ENCODE measurements at places on chromosomes 11 and 22.

GRCh38 chr11:63564056-63564774 is 1.0 kb upstream of the PLAAT2 start:
- DNase-seq = peak; percentile 23

- peak; percentile 2 for DNase-seq
Observed at GRCh38 chr11:94183886-94184264, 55.2 kb downstream of the PANX1 start.

GRCh38 chr11:20612416-20612815 is 13.0 kb downstream of the SLC6A5 start:
- no peak for DNase-seq

DNA sequence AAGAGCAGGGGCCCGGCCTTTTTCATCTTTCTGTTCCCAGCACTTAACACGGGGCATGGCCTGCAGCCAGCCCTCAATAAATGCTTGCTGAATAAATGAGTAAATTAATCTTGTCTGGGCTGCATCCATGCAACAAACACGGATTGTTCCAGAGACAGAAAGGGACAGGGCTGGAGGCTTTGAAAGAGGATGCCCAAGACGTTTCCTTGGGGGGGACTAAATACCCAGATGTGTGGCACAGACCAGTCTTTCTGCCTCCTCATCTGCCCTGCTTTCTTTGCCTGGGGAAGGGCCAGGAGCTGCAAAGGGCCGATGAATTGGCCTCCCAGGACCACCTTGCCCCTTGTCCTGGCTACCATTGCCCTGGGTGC is 40.4 kb downstream of the SHISAL1 start:
- DNase-seq = no peak

DNA sequence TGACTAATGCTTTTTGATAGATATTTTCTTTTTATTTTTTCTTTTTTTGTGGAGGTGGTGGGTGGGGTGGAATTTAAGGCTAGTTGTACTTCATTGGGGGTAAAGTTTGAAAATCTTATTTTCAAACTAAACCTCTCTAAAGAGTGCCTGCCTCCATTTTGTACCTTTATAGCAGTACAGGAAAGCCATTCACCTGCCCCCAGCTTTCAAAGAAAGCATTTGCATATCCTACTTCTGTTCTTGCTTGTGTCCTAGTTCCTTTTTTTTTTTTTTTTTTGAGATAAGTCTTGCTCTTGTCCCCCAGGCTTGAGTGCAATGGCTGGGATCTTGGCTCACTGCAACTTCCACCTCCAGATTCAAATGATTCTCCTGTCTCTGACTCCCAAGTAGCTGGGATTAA is 766.2 kb upstream of the LRRC4C start:
- no peak for DNase-seq

GRCh38 chr11:93560199-93560932 is 17.2 kb upstream of the SMCO4 start:
- DNase-seq = no peak

GRCh38 chr22:39524089-39524752 is 3.9 kb downstream of the ATF4 start:
- no peak for DNase-seq

- DNase-seq = no peak
Observed at GRCh38 chr22:38267086-38267485, 5.7 kb downstream of the TMEM184B start.

DNA sequence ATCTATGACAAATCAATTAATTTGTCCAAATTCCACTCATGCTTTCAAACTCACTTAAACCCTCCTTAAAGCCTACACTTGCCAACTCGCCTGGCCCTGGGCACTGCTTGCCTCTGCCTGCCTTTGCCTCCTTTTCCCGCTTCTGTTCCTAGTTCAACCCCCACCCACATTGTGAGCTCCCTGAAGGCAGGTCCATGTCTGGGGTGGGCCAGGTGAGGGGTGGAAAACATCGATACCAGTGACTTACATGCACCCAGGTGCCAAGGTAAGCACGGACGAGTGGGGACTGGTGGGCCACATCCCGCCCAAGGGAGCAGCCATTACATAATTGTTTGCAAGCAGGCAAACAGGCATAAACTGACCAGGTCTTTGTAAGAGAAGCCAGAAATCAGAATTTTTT is 146.2 kb downstream of the ST3GAL4 start:
- DNase-seq = no peak

DNA sequence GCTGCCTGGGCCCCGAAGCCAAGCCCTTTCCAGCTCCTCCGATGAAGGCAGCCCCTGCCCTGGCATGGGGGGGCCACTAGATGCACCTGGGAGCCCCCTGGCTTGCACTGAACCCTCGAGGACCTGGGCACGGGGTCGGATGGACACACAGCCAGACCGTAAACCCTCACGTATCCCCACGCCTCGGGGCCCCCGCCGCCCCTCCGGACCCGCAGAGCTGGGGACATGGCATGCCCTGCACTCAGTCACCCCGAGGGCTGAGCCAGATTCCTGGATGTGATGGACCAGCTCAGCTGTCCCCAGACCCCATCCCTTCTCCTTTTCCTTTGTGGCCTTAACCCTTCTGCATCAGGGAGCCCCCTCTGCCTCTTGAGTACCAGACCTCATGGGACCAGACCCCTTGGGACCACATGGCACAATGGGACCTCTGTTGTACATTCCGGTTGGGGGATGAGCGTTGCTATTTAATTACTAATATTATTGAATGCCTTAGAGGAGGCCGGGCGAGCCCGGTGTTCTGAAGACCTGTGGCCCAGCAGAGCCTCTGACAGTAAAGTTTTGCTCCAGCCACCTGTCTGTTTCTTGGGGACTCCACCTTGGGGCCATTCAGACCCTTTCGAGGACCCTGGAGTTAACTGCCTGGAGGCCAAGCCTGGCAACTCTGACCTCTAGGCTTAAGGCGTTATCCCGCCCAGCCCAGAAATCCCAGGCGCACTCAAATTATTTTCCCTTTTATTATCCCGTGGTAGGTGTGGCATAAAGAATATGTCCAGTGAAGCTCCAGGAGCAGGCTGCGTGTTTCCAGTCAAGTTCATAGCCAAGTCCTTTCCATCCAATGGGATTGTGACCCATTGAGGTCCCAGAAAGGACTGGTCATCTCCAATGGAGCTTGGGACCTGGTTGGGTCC is 3.0 kb downstream of the RASL10A start:
- DNase-seq = no peak

DNA sequence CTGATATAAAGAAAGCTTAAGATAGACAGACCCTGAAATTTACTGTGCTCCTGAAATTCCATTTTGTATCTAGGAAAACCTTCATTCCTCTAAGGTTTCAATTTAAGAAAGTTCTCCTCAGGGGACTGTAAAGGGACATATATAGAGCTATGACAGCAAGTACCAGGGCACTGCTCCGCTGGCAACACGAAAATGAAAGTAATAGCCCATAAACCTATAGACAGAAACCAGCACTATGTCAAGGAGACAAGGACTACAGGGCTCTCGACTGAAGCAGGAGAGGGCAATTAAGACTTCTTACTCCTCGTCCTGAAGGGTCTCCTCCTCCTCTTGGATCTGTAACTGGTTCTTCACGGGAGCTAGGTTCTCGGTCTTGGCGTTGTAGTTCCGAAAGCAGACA is 6.9 kb downstream of the FEZ1 start:
- DNase-seq = no peak

- no peak for DNase-seq
Observed at GRCh38 chr11:123684601-123685000, 30.2 kb upstream of the SCN3B start.

DNA sequence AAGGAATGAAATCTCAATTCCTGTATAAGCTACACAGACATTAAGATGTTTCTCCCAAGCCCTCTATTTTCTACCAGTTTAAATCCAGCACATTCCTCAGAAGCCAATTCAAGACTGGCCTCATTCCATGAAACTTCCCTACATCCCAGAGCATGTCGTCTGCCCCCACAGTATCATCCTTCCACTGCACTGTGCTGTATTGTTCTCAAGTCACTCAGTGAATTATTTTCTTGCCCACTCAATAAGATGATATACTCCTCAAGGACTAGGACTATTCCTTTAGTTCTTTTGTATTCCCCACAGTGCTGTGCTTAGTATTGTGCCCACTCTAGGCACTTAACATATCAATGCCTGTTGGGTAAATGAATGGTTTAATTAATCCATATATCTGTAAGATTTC is 203.1 kb upstream of the BLID start:
- DNase-seq = no peak

GRCh38 chr11:96098511-96099241 is 174.8 kb upstream of the MTMR2 start:
- DNase-seq = no peak

DNA sequence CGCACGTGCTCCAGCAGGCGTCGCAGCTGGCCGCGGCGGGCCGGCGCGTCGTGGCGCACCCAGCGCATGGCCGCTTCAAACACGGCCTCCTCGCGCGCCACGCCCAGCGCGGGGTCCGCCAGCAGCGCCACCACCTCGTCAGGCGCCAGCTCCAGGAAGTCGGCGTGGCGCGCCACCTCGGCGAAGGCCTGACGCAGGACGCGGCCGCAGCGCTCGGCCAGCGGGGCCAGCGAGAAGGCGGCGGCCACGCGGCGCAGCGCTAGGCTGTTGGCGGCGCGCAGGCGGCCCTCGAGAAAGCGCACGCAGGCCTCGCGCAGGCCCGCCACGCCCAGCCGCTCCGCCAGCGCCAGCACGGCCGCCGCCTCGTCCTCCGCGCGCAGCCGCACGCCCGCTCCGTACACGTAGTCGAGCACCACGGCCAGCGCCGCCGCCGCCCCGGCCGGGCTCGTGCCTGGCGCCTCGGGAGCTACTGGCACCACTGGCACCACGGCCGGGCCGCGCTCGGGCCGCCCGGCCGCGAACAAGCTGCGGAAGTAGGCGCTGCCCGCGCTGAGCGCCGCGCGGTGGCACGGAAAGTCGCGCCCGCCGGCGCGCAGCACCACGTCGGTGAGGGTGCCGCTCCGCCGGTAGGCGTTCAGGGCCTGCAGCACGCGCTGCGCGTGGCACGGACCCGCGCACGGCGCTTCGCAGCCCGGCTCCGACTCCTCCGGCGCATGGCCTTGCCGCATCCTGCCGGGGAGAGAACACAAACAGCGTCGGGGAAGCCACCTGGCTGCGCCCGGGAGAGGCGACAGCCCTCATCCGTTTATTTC is 2.9 kb downstream of the KLHL35 start:
- DNase-seq = no peak

DNA sequence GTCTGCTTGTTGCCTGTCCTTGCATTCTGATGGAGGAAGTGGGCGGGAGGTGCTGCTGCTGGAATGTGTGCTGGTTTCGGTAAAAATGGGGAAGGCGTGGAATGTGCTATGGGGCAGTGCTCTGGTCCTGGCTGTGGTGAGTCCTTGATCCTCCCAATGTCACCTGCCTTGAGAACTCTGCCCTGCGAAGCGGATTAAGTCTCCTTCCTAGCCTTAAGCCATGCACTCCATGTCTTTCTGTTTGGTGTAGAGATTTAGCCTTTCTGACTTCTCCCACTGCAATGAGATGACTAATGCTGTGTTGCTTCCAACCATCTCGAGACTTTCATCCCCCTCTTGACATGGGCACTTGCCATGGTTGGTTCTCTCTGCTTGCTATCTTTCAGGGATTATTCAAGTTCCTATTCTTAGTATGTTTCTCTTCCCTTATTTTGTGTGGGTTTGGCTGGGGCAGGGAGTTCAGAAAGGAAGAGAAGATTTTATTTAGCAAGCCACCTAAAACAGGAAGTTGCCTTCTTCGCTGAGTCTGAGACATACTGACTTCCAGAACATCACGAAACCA is 687.9 kb downstream of the NTM start:
- no peak for DNase-seq

DNA sequence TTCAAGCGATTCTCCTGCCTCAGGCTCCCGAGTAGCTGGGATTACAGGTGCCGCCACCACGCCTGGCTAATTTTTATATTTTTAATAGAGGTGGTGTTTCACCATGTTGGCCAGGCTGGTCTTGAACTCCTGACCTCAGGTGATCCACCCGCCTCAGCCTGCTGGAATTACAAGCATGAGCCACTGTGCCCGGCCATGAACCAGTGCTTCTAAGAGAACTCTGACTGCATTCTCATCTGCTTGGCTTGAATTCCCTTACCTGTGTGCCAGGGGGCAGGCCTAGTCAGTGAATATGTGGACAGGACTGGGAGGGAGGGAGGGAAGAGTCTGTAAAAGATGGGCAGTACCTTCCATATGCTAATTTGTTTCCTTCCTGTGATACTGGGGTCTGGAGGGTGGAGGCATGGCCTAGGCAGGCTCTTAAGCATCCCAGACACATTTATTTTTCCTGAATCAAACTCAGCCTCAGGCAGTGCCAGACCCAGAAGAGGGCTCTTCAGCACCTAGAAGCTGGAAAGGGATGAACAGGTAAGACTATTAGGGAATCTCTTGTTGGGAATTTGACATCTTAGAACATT is 6.6 kb downstream of the RPS25 start:
- DNase-seq = no peak

GRCh38 chr22:31951194-31952093 is 7.1 kb downstream of the YWHAH start:
- no peak for DNase-seq

GRCh38 chr11:7154881-7155361 is 66.1 kb downstream of the RBMXL2 start:
- DNase-seq = no peak
